Activated effector memory CD4-positive, alpha-beta T cell treated with Interleukin-2 at 50 U/mL for 16 hours (primary cell): ENCODE measurements at places on chromosomes 6 and 20.
A peak's percentile ranks its signal among the peaks of the same experiment; 100 is the strongest.

- DNase-seq, result no peak
Observed at GRCh38 chr6:55182016-55182650, 7.8 kb downstream of the HCRTR2 start.

DNA sequence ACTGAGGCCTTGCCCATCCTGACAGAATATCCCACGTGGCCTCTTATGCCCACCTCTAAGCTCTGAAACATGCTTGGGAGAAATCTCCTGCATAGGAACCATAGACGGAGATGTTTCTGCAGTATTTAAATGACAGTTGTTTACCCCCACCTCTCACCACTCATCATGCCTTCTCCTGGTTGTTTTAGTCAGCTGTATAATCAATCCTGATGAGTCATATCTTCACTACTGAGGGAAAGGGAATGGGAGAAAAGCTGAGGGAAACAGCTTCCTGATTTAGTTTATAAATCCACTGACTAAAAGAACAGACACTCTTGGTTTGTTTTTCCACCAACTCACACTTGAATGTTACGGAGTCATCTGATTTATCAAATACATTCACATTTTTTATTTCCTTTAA is 113.2 kb upstream of the TENT5A start:
- no peak for DNase-seq

- no peak for DNase-seq
Observed at GRCh38 chr6:85637579-85637978, 5.1 kb downstream of the SYNCRIP start.

DNA sequence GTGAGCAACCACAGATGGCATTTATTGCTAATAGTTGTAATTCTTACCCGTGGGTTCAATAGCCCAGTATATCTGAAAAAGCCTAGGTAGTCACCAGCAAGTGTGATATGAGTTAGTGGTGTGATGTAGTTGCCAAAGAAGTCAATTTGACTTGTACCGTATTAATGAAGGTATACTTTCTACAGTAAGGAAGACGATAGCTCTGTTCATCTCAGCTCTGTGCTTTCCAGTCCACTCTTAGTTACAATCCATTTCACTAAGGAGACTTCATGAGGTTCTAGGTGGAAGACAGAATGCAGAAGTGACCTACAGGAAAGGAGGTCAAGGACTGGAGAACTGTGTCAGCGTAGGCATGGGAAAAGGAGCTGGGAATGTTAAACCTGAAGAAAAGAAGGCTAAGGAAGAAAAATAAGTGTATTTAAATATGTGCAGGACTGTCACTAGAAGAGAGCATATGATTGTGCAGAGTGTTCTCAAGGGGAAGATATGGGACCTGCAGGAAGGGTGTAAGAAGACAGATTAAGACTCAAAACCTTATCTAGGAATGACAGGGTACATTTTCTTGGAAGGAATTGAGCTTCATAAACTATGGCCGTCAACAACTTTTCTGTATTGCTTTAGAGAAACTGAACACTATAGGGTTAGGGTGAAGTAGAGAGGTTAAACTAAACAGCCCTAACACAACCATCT is 116.9 kb upstream of the SCGN start:
- DNase-seq, result no peak

GRCh38 chr6:130366107-130367005 is 539 bp downstream of the TMEM200A start:
- DNase-seq, result peak; percentile 18

DNA sequence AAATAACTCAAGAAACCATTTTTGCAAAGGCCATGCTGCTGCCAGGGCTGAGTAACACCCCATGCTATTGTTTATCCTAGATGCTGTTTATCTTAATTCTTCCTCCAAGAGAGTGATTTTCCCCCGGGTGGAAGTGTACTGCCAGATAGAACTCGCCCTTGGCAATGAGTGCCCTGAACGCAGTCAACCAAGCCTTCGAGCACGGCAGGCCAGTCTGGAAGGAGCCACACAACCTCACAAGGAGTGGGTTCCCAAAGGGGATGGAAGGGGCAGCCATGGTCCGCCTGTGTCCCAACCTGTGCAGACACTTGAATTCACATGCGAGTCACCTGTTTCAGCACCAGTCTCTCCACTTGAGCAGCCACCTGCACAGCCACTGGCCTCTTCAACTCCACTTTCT is 31.9 kb downstream of the PNPLA1 start:
- DNase-seq, result no peak

DNA sequence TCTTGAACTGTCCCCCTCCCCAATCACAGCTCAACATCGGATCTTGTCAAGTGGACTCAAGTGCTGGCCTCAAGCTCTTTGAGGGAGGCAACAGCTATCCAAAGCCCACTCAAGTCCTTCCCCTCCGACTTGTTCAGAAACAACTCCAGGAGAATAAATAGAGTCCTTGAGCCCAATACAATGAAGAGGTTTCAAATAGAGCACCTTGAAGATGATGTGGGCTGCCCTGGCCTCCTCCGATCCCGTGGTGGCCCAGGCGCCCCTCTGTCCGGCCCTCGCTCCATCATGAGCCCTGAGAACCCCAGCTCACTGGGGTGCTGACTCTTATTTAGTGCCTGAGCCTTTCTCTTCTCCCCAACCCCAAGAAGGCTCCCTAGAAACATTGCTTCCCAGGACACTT is 164.3 kb upstream of the PMEPA1 start:
- no peak for DNase-seq

- no peak for DNase-seq
Observed at GRCh38 chr6:93417421-93418013, 1.8 kb downstream of the EPHA7 start.

DNA sequence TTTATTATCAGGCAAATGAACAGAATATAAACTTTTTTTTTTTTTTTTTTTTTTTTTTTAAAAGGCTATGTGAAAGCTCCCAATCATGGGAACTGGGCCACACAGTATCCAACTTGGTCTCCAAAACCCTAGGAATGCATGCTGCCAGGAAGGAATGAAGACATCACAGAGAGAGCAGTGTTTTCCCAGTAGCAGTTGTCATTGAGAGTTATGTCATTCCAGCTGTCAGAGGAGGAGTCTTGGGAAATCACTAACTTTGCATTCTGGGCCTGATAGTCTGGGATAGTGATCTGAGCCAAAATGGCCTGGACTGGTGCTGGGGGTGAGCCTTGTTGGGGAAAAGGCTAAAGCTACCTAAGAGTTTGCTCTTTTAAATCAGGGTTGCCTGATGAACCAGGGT is 231.3 kb upstream of the MAP3K7 start:
- no peak for DNase-seq

DNA sequence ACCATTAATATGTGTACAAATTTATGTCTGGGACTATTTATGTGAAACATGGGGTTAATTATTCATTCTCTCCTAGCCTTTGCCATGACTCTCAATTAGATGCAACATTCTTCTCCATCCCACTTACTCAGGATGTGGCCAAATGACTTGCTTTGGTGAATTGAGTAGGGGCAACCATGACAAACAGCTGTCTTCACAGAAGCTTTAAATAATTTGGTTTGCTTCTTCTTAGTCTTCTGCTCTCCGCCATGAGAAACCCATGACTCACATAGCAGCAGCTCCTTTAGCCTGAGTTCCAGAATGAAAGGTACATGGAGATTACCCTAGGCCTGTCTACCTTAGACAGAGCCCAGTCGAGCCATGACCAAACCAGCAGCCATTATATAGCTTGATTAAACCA is 74.7 kb downstream of the FRK start:
- DNase-seq, result no peak

GRCh38 chr6:12456343-12456742 is 166.2 kb downstream of the EDN1 start:
- no peak for DNase-seq
